ENCODE measurements at places on chromosomes 16 and 17. TPM values are rescaled to one million over a fixed set of nuclear protein-coding genes. Genes with fewer than 3 reads are reported as not detected.

The SLC4A1 gene
- total RNA-seq = 0.27 TPM

DNA sequence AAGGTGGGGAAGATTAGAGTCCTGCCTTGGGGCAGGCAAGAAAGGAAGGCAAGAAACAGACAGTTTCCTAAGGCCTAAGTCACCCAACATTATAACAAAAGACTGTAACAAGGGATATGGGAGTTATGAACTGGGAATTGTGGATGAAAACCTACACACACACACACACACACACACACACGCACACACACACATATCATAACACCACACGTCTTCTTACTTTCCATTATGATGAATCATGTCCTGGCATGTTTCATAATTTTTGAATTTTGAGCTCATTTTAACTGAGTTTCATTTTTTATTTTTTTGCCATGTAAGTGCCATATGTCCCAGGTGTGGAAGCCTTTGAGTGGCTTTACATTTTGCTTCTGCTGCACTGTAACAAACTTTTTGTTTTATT lies 29.9 kb downstream of the HS3ST2 start:
- DNase-seq = no peak

DNA sequence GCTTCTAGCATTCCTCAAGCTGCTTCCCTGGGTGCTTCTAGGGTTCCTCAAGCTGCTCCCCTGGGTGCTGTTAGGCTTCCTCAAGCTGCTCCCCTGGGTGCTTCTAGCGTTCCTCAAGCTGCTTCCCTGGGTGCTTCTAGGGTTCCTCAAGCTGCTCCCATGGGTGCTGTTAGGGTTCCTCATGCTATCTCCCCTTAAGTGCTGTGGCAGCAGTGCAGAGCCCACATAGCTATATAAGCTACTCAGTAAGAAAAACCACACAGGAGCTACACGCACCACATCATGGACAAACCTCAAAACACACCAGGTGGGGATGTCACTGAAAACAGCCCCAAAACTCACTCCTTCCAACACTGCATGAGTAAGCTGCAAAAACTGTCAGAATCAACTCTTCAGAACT lies 35.2 kb downstream of the ANKRD11 start:
- DNase-seq = no peak

- DNase-seq = no peak
Measured at GRCh38 chr17:9982159-9982558, 77.1 kb upstream of the RCVRN start.

GRCh38 chr16:29662000-29662728 lies 883 bp upstream of the SPN start:
- DNase-seq = no peak

DNA sequence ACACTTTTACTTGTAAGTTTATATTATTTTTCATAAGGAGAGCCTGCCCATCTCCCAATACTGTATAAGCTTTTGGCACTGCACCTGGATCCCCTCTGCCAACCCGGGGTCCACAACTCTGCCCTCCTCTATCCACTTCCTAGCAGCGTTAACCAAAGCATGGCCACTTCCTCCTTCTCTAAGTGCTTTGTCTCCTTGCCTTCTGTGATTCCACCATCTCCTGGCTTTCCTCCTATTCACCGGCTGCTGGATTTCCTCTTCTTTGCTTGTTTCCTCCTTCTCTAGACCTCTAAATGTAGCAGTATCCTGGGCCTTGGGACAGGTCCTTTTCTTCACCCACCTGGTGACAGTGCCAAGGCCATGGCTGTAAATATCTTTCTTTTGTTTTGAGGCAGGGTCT lies 20.0 kb upstream of the WFIKKN2 start:
- no peak for DNase-seq

Measured in colonic mucosa (tissue), 4 donors.